ENCODE measurements at places on chromosomes 4 and X. TPM values are rescaled to one million over a fixed set of nuclear protein-coding genes. Genes with fewer than 3 reads are reported as not detected.

The SCFD2 gene
- 35.4 TPM for total RNA-seq

DNA sequence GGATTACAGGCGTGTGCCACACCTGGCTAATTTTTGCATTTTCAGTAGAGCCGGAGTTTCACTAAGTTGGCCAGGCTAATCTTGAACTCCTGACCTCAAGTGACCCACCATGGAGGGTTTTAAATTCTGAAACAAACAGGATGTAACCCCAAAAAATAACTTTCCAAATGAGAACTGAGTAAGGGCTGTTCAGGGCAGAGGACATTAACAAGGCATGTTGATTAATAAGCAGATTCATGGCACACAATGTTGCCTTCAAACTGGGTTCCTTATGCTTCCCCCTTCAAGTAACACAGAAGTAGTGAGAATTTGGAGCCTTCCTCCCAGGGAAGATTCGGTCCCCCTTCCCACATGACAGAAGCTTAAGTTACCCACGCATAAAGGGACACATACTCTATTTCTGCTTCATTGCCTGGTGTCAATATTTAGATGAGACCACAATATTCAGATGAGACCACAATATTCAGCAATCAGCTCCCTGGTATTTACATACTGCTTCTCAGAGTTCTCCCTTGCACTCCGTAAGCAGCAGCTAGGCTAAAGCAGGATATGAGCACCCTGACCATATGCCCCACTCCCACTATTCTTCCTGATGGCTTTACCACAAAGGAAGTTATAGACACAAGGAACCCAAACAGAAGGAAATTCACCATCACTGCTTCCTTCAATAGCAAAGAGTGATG is 21.4 kb downstream of the GRSF1 start:
- DNase-seq: no peak

- no peak for DNase-seq
Observed at GRCh38 chr4:140269369-140269768, 104.1 kb upstream of the SCOC start.

GRCh38 chrX:136585262-136585661 is 53.2 kb downstream of the VGLL1 start:
- DNase-seq: no peak

Data from fibroblast of villous mesenchyme (primary cell).